ENCODE measurements at places on chromosomes 7 and 10. TPM values are rescaled to one million over a fixed set of nuclear protein-coding genes. Genes with fewer than 3 reads are reported as not detected.

IRF5 gene
- total RNA-seq = 6.5 TPM

CAPZA2 gene
- total RNA-seq = 132 TPM

ACSM6 gene
- not detected for total RNA-seq

IL6 gene
- total RNA-seq = 207 TPM

CYP26C1 gene
- total RNA-seq = 0.23 TPM

TAF3 gene
- 3.4 TPM for total RNA-seq

METTL27 gene
- 4.3 TPM for total RNA-seq

GIMAP6 gene
- total RNA-seq = not detected

ITIH2 gene
- total RNA-seq = not detected

CRYGN gene
- total RNA-seq = 0.07 TPM

VSTM4 gene
- total RNA-seq = not detected

CYP2C19 gene
- total RNA-seq = not detected

SFR1 gene
- total RNA-seq = 13.0 TPM

OR2A1 gene
- total RNA-seq = not detected

NEUROD6 gene
- not detected for total RNA-seq

CTAGE8 gene
- total RNA-seq = not detected

ACSL5 gene
- total RNA-seq = not detected

IDI2 gene
- total RNA-seq = not detected

CASP7 gene
- total RNA-seq = 121 TPM

PNPLA8 gene
- total RNA-seq = 30.5 TPM

PTF1A gene
- total RNA-seq = not detected

CALHM3 gene
- not detected for total RNA-seq

SMO gene
- total RNA-seq = 7.9 TPM

SCART1 gene
- total RNA-seq = 1.2 TPM

RADIL gene
- 13.1 TPM for total RNA-seq

HOXA9 gene
- 7.8 TPM for total RNA-seq

CBX3 gene
- total RNA-seq = 252 TPM

ADRB1 gene
- 2.4 TPM for total RNA-seq

JCAD gene
- total RNA-seq = 19.1 TPM

RBM20 gene
- total RNA-seq = 2.3 TPM

PHKG1 gene
- not detected for total RNA-seq

NODAL gene
- not detected for total RNA-seq

H2BK1 gene
- total RNA-seq = not detected

MALRD1 gene
- not detected for total RNA-seq

VWA2 gene
- total RNA-seq = not detected

TRPV6 gene
- not detected for total RNA-seq

C1QL3 gene
- not detected for total RNA-seq

TMEM270 gene
- not detected for total RNA-seq

GIMAP8 gene
- total RNA-seq = not detected

FKBP6 gene
- total RNA-seq = not detected

TRIM4 gene
- total RNA-seq = 31.3 TPM

ZNF727 gene
- not detected for total RNA-seq

GTF2I gene
- 58.4 TPM for total RNA-seq
